ENCODE measurements at places on chromosomes 3 and 15.

- DNase-seq: no peak
Observed at GRCh38 chr3:24201301-24201700, 256.2 kb downstream of the NR1D2 start.

DNA sequence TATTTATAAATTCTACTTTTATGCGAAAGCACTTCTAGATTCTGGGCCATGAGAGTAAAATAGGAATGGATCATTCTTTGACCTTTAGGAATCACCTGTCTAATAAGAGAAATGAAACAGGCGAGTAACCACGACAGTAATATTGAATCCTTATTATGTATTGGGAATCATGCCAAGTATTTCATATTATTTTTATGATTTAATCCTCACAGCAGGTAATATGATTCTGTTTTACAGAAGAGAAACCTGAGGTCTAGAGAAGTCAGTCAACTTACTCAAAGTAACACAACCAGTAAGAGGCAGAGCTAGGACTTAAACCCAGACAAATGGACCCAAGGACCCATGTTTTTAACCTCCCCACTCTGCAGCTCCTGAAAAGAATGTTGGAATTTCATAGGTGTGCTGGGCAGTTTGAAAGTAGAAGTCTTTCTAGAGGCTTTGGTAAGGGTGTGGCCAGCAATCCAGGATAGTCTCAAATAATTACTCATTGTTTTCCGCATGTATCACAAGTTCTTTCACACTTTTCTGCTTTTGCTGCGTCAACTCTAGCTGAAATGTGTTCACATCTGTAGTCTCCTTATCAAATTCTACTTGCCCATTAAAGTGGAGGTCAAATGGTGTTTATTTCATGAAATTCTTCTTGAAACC is 181.7 kb downstream of the TPRG1 start:
- no peak for DNase-seq

DNA sequence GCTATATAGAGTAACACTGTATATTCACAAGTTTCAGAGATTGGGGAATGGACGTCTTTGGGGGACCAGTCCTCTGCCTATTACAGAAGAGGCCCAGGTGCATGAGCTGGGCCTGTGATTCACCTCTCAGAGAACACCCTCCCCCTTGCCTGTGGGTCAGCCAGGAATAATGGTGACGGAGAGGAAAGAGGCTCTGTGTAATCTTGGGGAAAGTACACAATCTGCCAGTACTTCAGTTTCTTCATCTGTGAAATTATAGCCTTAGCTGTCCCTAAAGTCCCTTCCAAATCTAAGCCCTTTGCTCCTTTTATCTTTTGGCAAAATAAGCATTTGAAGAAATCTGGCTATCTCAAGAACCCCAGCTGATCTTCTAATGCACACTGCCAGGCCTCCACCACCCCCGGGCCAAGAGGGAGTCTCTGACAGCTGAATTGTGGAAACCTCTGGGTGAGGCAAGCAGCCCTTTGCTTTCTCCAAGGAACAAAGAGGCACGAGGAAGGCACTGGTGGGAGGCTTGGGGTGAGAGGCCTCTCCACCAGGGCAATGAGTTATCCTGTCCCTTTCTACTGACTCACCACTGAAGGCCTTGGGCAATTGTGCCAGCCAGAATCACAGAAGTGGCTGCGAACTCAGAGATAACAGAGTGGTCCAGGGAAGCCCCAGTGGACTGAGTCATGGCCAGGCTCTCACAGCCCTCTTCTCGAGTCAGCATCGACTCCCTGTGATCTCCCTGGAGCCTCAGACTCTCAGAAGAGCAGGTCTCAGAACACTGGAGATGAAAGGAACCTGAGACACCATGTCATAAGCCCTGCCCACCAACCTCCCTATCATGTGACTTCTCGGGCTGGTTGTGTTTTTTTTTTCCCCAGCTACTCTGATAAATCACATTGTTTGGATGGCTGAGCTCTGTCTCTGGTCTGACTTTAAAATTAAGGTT is 31.8 kb downstream of the CCNL1 start:
- no peak for DNase-seq

DNA sequence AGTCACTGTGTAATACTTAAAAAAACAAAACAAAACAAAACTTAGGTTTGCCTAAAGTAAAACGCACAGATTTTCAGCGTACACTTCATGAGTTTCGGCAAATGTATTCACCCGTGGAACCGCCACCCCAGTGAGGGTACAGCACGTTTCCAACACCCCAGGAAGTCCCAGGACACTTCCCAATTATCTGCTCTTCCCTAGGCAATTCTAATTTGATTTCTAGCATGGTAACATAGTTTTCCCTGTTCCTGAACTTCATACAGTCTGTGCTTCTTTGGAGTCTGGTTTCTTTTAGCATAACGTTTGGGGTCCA is 497 bp upstream of the CLASP2 start:
- no peak for DNase-seq

DNA sequence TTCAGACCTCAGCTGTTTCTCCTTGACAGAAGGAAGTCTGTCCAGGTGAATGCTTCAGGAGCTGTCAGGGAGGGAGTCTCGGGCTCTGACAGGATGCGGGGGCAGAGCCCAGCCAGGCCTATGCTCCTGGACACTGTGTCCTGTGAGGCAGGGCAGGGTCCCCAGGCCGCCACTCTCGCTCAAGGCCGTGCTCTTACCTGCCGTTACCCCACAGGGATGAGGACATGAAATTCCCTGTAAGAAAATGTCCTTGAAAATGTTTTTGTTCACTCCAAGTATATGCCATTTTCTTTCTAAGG is 63.9 kb downstream of the BOC start:
- no peak for DNase-seq

DNA sequence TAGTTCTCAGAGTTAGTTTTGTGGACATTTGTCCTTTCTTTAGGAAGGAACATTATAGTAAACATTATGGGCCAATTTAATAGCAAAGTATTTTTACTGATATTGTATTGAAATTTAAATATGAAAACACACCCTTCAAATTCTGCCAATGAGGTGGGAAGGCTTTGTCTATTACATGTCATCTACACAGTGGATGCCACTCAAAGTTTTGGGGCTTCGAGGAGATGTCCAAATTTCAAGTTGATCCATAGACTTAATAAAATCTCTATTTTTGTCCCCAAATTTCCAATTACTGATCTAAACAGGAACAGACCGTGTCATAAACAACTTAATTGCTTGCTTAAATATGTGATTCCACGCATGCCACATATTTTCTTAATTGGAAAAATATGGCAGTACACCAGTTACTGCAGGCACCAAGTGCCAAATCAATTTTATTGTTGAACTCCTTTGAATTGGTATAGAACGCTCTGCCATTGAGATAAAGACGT is 1.7 kb downstream of the SHOX2 start:
- no peak for DNase-seq

DNA sequence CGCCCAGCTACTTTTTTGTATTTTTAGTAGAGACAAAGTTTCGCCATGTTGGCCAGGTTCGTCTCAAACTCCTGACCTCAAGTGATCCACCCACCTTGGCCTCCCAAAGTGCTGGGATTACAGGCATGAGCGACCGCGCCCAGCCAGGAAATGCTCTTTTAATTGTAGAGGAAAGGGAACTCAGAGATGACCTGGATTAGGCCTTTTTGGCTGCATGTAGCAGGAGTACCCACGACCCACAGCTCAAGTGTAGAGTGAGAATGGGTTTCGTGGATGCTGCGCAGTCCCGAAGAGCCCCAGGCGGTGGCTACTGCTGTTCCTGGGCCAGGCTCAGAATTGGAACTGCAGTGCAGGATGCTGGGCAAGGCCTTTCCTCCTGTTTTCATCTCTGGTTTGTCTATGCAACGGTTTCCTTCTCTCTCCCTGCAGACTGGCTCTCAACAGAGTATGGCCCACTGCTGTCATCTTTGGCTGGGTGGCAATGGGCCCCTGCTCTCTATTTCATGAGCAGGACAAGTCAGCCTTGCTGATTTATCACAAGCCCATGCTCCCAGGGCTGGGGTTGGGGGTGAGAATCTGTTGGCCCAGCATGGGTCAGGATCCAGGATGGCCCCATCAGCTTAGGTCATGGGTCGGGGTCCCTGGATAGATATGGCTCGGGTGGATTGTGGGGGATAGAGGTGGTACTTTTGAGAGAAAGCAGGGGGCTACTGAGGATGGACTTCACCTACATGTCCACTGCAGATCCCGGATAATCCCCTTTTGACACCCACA is 51.2 kb downstream of the GASK1A start:
- no peak for DNase-seq

GRCh38 chr15:71808311-71809020 is 1.9 kb upstream of the NR2E3 start:
- DNase-seq: no peak

All from cortex of kidney (tissue), 1 donor.